HFFc6 (cell line): ENCODE measurements at places on chromosomes 16 and 17.

DNA sequence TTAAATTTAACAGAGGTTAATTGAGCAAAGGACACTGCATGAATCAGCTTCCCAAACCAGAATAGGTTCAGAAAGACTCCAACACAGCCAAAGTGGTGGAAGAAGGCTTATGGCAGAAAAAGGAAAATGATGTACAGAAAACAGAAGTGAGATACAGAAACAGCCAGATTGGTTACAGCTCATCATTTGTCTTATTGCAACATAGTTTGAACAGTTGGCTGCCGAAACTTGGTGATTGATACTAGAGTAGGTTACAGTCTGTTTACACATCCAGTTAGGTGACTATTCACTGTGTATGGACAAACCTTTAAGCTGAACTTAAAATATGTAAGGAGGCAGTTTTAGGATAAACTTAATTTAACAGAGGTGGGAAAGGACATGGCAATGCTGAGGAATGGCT, 18.3 kb downstream of the TMEM100 start:
- no peak for DNase-seq

- peak; percentile 83 for DNase-seq
Measured at GRCh38 chr17:49076573-49077384, 55.8 kb upstream of the B4GALNT2 start.

- no peak for DNase-seq
Measured at GRCh38 chr17:82915757-82916027, 75.9 kb upstream of the ZNF750 start.

GRCh38 chr17:63165400-63165799, 199.4 kb downstream of the TANC2 start:
- DNase-seq, result no peak

GRCh38 chr16:26129997-26130396, 438.2 kb downstream of the HS3ST4 start:
- DNase-seq, result no peak

DNA sequence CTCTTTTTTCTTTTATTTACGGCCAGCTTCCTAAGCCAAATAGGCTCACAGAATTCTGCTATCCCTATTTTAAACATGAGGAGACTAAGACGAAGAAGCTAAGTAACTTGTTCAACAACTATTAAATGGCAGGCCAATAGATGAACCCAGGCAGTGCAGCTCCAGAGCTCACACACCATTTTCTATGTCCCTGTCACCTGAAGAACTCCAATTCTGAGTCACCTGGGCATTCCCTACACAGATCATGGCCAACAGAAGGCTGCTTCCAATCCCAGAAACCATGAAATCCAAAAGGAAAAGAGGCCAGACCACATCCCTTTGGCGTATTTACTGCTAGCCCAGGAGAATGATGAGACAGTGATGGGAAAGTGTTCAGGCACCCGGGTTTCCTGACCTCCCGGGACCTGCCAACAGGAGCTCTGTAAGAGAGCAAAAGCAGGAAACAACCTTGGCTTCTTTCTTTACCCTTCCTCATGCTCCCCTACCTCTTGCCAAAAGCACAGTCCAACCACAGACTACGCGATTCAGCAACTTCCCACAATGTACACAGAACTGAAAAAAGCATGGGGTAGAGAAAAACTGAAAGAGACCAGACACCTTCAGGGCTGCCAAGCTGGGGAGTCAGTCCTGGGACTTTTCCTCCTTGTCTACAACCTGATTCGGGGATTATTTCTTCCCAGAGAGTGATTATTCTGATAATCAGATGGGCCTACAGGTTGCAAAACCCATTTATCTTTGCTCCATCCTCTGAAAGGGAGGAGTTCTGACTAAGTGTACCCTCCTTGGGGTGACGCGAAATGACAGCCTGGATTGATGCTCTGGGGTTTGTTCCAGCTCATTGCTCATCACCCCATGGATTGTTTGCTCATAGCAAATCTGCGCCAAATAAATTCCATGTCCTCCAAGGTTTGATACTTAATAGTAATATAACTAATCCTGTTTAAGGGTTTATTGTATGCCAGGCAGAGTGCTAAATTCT, 47.8 kb upstream of the HAS3 start:
- peak; percentile 87 for DNase-seq

DNA sequence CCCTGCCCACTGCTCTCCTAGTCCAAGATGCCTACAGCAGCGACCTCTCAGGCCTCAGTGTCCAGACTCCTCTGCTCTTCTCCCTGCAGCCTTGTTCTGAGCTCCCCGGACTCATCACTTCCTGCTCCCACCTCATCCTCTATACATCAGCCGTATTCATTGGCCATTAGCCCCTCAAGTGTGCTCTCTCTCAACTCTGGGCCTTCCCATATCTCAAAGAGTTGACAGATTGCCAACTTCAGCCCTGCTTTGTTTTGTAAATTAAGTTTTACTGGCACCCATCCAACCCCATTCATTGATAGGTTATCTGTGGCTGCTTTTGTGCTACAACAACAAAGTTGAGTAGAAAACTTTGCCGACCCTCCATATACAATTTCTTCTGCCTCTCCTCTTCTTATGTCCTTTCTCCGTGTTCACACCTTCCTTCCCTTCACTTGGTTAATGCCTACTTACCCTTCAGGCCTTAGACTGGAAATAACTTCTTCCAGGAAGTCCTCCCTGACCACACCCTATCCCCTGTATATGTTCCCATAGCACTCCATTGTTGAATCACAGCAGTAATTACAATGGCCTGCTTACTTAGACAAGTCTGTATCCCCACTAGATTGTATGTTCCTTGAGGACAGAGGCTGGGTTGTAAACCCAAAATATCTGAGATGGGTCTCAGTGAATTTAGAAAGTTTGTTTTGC, 63.4 kb upstream of the TANC2 start:
- DNase-seq, result no peak

DNA sequence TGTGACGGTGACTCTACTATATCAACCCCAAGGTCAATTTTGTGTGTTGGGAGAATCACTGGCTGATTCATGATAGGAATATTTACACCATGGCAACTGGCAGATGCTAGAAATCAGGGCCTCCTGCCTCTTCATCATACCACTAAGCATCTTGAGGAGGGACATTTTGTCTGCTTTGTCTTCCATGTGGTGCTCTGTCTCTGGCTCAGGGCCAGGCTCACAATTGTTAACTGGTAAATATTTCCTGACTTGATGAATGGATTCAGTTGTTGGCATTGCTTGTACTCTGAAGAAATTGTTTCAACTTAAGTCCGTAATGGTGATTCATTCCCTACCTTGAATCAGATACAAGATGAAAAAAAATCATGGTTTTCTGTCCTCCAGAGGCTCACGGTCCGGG, 292.7 kb downstream of the HAPSTR1 start:
- DNase-seq, result no peak

DNA sequence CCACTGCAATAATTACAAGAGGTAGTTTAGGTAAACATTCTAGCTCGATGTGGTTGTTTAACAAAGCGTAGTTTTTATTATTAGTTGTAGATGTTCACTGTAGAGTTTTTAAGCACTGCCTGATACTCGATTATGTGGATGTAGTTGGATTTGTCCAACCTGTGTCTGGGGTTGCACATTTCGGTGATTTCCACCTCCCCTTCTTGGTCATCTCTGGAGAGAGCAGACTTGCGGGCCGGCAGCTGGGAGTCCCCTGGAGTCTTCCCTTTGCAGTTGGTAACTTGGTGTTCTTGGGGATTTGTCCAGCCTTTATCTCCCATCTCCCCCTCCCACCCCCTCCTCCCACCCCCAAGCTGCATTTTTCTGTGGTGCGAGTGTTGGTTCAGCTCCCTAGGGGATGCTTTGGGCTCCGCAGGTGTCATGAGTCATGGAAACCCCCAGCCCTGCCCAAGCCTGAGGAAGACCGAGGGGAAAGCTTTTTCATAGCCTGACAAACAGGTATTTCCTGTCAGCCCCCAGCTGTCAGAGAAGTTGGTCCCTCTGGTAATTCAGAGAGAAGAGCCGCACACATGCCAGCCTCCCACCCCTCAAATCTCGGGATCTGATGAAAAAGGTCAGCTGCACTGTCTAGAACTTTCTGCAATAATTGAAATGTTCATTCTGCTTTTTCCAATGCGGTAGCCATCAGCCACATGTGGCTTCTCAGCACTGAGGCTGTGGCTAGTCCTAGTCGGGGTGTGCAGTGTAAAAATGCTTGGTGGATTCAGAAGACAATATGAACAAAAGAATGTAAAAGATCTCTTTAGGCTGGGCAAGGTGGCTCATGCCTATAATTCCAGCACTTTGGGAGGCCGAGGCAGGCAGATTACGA, 50.3 kb downstream of the KSR1 start:
- no peak for DNase-seq

DNA sequence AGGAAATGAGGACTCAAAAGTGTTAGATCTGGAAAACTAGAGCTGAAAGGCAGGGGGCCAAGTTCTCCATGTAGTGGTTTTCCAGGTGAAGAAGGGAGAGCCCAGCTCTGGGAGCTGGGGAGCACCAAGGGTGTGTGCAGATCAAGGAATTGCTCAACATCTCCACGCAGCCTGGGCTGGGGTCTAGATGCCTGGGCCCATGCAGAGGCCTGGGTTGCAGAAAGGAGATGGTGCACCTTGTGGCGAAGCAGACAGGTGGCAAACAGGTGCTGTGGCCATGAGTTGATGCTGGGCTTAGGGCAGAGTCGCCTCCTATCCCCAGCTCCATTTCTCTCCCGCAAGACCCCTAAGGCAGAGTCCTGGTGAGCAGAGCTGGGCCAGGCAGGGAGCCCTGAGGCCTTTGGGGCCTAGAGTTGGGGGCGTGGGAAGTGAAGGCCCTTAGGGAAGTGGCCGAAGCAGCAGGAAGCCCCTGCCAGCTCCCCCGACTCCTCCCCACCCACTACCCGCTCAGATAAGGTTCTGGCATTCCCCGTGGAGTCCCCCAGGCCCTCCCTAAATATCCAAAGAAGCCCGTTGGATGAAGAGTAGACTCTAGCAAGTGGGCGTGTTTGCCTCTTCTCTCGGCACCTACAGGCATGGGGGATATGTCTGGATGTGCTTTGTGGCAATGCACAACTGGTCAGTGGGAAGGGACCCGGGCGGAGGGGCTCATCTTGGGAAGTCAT, 777 bp downstream of the FOXN1 start:
- no peak for DNase-seq

DNA sequence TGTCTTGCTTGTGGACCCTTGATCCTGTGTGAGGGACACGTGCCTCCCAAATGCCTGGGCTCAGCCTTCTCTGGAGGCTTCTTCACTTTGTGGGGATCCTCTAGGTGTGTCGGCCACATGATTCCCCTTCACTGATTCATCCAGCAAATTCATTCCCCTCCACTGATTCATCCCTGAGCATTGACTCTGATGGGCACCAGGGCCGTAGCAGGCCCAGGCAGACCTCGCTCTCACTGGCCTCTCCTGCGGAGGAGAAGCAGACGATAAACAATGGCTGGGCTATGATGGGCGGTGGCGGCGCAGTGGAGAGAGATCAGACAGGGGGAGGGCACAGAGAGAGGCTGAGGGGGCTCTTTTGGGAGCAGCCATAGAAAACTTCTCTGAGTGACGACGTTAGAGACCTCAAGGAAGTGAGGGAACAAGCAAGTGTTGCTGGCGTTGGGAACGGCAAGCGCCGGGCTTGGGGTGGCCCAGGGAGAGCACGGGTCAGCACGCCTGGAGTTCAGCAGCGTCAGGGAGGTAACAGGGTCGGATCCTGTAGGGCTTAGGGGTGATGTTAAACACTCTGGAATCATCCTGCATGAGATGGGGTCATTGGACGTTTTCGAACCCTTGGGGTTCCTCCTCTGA, 17.5 kb upstream of the RPTOR start:
- peak; percentile 43 for DNase-seq

GRCh38 chr17:79020631-79021301, 3.2 kb upstream of the C1QTNF1 start:
- DNase-seq, result no peak

GRCh38 chr17:41483991-41484826, 3.3 kb upstream of the KRT35 start:
- no peak for DNase-seq
